Renal pelvis (tissue), 12 donors: ENCODE measurements at places on chromosomes 6 and 20.

- DNase-seq, result no peak
Observed at GRCh38 chr20:59920944-59921343, 12.5 kb downstream of the SYCP2 start.

DNA sequence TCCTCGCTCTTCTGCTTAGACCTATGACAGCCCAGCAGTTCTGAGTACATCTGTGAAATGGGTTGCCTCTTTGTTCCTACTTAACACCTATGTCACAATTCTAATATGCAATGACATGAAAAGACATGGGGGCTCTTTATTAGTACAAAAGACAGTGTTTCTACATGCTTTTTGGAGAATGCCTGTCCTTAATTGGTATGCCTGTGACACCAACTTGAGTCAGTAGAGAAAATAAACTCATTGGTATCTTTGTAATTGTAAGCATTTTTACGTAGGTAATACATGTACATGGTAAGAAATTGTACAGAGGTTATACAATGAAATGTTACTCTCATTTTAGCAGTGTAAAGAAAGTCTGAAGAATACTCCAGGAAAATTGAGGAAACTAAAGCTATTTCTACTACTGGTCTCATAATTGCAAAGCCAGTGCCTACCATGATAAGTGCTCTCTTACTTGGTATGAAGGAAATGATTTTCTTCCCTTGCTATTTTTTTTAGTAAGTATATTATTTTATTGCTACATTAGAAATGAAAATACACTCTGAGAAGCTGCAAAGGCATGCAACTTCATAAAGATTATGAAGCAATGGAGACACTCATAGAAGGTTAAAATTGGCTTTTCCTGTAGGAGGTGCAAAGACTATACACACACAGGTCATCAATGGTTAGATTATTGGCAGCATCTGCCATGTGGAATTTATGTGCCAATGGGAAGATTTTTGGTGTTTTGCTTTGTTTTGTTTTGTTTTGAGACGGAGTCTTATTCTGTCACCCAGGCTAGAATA lies 4.9 kb upstream of the EEF1A1 start:
- DNase-seq, result no peak

DNA sequence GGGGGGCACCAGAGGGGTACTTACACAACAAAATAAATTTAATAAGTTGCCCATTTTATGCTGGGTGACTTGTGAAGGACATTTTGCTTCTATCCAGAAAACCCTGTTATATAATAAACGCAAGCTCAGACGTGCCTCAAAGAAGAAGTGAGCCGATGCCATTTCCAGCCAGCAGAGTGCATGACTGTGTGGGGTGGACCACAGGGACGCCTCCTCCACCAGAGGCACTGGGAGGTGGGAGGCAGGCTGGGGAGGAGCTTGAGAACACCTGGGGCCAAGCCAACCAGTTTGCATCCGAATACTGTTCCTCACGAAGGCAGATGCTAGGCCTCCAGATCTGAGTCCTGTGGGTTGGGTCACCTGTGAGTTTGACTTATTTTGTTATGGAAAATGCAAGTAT lies 363.8 kb downstream of the RNGTT start:
- no peak for DNase-seq

DNA sequence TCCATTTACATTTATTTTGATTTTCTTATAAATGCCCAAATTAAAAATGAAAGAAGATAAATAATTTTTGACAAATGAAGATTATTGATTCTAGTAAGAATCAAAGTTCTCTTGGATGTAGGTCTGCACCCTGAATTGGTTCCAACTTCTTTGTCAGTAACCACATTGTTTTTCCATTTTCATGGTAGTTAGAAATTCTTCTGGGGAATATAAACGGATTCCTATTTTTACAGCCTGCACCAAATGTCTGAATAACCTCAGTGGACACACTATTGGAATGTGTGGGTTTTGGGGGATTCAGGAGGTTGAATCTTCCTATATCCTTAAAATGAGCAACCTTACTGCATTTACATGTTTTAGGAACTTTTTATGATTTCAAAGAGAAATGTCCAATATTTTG lies 1085.3 kb upstream of the MAP3K7 start:
- DNase-seq, result no peak

GRCh38 chr6:82584856-82585255 lies 221.2 kb downstream of the TPBG start:
- DNase-seq, result no peak

DNA sequence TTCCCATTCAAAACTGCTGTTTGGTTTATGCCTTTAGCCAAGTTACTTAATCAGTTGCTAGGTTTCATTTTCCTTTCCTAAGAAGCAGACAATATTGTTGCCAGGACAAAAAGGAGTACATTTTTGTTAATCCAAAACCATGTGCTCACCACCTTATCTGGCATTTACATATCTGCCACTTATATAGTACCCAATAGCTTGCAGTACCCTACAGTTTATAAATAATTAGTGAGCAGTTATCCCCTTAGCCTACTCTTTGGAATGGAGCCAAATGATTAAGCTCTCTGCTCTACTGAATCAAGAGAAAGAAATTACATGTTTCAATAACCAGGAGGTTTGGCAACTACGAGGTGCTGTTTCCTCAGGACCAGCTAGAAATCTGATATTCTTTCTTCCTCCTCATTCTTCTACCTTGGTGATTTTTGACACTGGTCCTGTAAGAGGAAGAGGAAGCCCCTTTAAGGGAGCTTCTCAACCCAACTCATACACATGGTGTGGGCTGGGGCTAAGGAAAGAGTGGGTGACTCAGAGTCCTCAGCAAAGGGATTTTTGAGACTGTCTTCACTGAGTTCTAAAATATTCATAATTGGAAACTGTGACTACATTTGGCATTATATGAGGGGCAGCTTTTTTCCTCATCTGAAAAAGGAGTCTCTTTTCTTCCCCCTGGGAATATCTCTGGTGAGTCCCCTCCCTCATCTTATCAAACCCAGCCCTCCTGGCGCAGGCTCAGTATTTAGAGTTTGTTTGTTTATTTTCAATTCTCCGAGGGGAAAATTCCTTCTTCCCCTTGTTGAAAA lies 1.5 kb downstream of the ZNFX1 start:
- peak; percentile 45 for DNase-seq

GRCh38 chr6:27507041-27507956 lies 34.4 kb upstream of the ZNF184 start:
- DNase-seq, result no peak

DNA sequence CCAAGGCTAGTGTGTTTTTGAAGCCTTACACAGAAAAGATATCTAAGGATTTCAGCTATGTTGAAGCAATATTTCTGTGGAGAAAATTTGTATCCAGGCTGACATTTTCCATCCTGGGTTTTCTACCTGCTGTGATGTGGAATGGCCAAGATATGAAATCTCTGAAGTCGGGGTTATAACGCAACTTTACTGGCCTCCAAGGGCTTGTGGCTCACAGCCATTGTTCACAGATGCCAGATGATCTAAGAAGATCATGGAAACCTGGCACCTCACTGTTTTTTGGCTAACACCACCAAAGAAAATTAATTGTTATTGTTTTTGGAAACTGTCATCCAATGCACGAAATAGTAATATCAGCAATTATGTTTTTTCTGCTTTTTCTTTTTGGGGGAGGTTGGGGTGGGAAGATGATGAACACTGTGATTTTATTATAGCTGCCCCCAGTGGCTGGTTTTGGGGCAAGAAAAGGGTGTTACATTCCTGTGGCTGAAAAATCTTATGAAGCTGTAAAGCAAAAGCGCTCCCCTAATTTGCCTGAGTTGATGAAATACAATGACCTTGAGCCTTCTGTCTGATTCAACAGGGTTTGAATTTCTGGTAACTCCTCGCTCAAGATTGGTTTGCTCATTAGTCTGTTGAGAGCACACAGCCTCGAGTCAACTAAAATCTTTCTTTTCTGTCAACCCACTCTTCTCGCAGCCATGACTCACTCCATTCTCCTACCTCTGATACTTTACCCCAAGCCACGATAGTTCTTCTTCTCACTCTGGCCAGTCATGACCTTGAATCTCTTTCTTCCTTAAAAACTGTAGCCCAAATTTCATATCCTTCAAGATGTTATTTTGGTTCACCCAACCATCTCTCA lies 236.7 kb downstream of the PAX1 start:
- no peak for DNase-seq

DNA sequence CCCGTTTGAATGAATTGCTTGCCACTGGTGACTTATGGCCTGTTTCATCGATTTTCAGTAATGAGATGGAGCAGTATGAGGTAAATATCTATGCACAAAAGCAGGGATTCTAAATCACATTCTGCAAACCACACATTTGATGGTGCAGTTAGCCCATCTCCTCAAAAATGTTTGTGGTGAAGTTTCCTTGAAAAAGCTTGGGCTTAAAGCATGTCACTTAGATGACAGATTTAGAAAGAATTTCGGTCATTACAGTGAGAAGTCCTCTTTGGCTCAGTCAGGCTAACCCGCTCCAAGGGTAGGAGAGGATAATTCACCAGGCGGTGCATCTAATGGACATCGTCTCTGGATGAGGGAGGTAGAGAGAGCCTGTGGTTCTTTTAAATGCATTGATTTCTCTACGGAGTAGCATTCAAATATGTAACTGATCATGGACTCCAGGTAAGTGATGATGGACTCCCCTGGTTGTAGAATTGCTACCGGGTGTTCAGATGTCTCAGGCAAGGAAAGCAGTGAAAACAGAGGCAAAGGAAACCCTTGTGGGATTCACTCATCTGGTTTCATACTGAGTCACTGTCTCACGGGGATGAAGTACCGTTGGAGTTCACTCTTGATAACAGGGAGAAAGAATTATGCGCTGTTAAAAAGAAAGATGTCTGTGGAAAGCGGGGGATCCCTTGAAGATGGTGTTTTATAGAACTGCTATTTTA lies 65.3 kb downstream of the AIG1 start:
- no peak for DNase-seq

DNA sequence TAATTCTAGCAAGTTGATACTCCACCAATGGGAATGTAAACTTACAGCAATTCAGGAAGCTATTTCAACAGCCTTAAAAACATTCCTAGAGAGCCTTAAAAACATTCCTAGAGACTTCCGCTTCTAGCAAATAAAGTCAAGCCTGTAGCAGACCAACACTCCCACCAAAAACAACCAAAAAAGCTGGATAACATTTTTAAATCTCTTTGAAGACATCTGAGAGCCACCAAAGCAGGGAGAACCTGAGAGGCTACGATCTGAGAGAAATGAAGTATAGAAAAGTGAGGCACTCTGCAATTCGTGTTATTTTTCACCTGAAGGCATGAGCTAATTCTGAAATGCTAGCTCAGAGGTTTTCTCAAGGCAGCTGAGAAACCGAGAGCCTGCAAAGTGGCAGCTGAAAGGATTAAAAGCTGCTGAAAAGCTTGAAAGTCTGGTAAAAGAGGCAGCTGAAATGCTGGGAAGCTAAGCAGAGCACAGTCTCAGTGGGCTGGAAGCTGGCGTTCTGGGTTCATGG lies 20.9 kb downstream of the GPR63 start:
- peak; percentile 33 for DNase-seq

DNA sequence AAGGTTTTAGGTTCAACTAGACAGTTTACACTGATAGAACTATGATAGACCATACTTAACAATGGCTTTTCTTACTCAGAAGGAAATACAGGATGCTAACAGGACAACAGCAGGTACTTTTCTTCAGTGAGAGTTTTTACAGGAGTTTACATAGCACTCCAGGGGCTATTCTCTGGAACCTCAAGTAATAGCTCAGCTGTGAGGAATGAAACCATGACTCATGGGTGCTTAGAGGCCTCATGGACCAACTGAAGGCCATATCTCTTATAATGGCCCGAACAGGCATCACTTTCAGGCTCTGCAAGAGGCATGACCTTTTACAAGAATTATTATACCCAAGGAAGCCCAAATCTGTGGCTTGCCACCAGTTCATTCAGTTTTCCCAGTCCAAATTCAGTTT lies 31.8 kb downstream of the TREML1 start:
- no peak for DNase-seq

DNA sequence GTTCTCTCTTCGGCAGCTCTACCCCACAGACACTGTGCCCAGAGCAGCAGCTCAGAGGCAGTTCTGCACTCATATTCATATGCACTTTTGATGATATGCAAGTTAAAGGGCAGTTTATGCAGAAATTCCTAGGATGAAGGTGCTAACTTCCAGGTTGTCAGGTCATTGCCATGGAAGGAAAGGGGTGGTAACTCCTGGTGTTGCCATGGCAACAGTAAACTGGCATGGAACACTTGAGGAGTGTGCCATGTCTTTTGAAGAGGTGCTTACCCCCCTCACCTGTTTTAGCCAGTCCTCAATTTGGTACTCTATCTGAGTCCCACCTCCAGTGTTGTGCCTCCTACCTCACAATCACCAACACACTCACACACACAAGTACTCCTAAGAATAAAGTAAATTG lies 539.4 kb upstream of the BTBD3 start:
- DNase-seq, result no peak

GRCh38 chr20:64116016-64116415 lies 8.7 kb upstream of the NPBWR2 start:
- DNase-seq, result no peak

GRCh38 chr6:4577406-4577805 lies 198.8 kb upstream of the CDYL start:
- DNase-seq, result no peak

GRCh38 chr6:117072134-117072533 lies 193.2 kb upstream of the VGLL2 start:
- no peak for DNase-seq

DNA sequence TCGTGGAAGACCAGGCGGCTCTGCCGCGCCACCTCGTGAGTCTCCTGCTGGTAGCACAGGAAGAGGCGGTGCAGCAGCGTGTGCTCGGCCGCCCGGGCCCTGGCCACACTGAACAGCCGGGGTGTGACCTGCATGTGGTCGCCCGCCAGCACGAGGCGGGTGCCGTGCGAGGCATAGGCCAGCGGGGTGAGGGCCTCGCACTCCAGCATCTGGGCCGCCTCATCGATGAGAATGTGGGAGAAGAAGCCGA lies 7.0 kb downstream of the HELZ2 start:
- no peak for DNase-seq

- DNase-seq, result no peak
Observed at GRCh38 chr6:63449714-63450113, 122.6 kb upstream of the LOC128125822 start.

GRCh38 chr20:24823176-24823784 lies 125.8 kb upstream of the CST7 start:
- no peak for DNase-seq

DNA sequence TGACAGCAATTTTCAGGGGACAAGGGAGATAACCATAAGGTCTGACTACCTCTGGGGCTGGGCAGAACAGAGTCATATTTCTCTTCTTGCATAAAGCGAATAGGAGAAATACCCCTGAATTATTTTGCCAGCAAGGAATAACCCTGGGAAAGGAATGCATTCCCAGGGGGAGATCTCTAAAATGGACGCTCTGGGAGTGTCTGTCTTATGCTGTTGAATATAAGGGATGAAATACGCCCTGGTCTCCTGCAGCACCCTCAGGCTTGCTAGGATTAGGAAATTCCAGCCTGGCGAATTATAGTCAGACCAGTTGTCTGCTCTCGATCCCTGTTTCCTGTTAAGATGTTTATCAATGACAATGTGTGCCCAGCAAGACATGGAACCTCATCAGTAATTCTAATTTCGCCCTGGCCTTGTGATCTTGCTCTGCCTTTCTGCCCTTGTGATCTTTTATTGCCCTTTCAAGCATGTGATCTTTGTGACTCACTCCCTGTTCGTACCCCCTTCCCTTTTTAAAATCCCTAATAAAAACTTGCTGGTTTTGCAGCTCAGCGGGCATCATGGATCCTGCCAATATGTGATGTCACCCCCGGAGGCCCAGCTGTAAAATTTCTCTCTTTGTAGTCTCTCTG lies 221.6 kb upstream of the HS3ST5 start:
- DNase-seq, result no peak

GRCh38 chr6:128327890-128328289 lies 192.5 kb downstream of the PTPRK start:
- no peak for DNase-seq
